Kasumi-1 (cell line): ENCODE measurements at places on chromosomes 12 and 14.

- no peak for DNase-seq
Measured at GRCh38 chr14:72786378-72787350, 107.2 kb downstream of the DPF3 start.

DNA sequence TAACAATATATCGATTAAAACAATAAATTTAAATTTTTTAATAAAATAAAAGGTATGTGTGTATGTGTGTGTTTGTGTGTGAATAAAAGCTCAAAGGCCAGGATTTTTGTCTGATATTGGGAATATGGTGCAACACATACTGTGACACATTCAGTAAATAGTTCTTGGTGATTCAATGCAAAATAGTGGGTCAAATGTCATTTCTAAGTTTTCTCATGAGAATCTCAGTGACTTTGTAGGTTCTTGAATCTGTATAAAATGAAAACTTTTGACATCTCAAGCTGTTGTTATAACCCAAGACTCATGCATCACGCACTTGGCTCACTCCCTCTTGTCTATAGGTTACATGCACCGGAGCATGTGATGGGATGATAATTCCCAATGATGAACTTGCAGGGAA, 16.2 kb upstream of the MED6 start:
- no peak for DNase-seq

GRCh38 chr14:89724628-89724960, 229.9 kb downstream of the EFCAB11 start:
- peak; percentile 33 for DNase-seq

DNA sequence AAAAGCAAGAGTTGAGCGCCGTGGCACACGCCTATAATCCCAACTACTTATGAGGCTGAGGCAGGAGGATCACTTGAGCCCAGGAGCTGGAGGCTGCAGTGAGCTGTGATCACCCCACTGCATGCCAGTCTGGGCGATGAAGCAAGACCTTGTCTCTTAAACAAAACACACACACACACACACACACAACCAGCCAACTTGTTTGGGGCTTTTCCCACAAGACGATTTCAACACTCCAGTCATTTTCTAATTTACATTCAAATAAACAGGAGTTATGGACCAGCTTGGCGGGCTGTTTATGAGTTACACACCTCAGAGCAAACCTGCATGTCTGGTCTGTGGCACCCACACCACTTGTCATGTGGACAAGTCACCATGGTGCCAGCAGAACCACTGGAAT, 6.7 kb downstream of the GLTP start:
- no peak for DNase-seq

GRCh38 chr12:86623267-86623666, 367.1 kb upstream of the MGAT4C start:
- DNase-seq, result peak; percentile 31

DNA sequence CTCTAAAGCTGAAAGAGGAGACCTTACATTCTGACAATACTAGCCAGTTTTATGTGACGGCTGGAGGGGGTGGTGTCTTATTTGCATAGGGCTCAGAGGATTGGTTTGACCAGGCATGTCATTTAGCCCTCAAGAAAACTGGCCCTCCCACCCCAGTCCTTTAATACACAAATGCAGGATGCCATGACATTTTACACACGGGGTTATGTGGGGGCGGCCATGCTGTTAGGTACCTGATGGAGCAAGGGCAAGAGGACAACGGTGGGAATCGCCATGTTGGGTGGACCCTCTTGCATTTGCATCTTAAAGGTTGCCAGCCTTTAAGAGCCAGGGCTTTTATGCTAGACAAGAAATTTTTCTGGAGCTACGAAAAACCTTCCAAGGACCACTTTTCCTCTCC, 23.3 kb downstream of the MDM2 start:
- DNase-seq, result no peak

GRCh38 chr14:25628390-25628789, 578.4 kb upstream of the STXBP6 start:
- no peak for DNase-seq

DNA sequence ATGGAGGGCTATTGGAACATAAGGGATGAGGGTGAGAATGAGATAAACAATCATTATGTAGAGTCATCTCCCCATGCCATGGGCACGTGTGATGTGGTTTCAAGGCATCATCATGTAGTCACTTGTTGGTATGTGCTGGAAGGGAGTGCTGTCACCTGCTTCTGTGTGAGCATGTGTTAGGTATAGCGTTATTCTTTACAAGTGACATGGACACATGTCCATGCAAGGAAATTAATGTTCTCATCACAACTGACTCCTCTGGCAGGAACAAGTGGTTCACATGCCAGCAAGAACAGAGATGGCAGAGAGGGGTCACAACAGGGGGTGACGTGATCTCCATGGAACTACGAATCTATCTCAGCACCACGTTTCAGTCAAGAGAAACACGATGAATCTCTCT, 815.8 kb downstream of the BCL11B start:
- no peak for DNase-seq

GRCh38 chr12:3530548-3530947, 39.5 kb downstream of the PRMT8 start:
- no peak for DNase-seq

DNA sequence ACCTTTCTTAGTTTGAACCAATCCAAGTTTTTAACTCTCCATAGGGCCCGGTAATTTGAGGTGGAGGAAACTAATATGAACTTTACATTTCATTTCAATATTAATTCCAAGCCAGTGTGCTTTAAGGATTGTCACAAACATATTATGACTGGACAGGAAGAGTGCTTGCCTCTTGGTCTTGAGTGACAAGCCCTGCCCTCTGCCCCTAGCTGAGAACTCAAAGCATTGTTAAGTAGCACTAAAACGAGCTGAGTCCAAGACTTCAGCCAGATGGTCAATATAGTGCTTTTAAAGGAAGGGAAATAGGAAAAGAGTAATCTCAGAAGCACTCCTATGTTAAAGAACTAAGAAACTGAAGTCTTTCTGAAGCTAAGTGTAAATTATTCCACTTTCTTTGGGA, 17.1 kb downstream of the TRMT5 start:
- no peak for DNase-seq

DNA sequence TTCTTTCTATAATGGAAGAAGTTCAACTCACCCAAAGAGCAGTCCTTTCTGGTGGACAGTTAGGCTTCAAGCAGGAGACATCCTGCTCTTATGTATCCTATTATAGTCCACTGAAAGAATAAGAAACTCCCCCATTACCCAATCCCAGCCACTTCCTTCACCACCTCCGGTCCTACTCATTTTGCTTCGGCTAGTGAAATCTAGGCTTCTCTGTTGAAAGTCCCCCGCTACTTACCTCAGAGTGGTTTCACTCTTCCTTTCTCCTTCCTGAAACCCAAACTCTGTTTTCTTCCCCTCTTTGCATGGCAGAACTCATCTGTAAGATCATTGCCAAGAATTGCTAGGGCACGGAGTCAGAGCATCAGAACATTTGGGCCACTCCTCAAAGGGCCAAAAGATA, at the start of gene GPR84:
TSS of gene GPR84 (minus strand) at position 74 of the 400 bp plus-strand sequence. CDS start 635 bp downstream, outside the sequence.
- DNase-seq, result peak; percentile 87

DNA sequence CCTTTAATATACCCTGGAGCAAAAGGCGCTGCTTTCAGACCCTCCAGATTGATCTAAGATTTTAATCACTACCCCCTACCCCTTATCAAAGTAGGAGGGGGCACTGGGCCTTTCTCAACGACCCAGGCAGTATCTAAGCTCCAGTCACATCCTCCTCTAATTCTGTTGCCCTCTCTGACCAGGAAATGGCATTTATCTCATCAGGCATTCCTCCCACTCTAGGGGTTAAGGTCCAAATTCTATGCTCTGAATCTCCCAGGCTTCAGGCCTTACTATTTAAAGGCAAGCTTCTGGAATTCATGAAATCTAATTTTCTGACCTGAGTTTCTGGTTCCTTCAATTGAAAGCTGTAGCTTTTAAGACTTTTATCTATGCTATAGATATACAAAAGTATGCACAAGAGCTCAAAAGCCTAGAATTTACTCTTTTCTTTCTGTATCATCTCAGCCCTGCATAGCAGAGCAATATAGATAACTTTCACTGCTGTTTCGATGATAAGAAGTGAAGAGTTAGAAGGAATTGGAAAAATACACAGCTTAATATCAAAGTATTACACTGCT, 622.9 kb downstream of the RPS29 start:
- DNase-seq, result no peak

DNA sequence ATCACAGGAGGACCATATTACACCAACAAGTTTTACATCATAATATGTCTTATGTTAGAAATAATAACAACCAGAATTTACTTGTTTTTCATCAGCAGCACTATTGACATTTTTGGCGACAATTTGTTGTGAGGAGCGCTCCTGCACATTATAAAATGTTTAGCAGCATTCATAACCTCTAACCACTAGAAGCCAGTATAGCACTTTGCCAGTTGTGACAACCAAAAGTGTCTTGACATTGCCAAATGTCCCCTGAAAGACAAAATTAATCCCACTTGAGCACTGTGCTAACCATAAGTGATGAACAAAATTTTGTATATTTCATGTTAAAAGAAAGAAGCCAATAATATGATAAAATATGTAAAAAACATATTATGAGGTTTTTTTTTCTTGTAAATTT, 356.9 kb upstream of the LMO3 start:
- no peak for DNase-seq

DNA sequence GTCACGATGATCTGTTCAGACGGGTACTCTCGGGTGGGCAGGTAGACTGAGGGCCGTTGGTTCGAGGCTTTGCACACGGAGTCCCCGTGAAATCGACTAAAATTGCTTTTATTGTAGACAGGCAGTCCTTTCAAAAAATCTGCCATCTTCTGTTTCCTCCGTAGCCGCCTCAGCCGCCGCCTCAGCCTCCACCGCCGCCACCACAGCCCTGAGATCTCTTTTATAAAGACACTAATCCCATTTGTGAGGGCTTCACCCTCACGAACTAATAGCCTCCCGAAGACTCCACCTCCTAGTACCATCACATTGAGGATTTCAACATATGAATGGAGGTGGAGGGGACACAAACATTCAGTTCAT, 74.2 kb downstream of the KLHL28 start:
- DNase-seq, result no peak

- no peak for DNase-seq
Measured at GRCh38 chr12:91171476-91171875, 11.1 kb downstream of the DCN start.

DNA sequence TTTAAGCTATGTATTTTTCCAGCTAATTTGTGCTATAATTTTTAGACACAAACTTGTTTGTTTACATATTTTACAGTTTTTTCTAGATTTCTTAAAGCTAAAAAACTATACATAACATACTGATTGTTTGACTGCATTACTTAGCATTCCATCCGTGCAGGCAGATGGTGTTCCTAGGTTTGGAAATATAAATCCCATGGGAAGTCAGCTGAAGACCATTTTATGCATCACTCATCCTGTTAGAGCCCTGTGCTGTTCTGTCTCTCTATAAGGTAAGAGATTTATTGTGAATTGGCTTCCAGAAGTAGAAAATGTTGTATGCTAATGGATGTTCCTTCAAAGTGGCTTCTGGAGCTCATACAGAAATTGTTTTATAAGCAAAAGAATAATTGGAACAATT, 31.1 kb downstream of the RMST start:
- DNase-seq, result no peak
